SJSA1 (cell line): ENCODE measurements at places on chromosomes 1 and 21.

DNA sequence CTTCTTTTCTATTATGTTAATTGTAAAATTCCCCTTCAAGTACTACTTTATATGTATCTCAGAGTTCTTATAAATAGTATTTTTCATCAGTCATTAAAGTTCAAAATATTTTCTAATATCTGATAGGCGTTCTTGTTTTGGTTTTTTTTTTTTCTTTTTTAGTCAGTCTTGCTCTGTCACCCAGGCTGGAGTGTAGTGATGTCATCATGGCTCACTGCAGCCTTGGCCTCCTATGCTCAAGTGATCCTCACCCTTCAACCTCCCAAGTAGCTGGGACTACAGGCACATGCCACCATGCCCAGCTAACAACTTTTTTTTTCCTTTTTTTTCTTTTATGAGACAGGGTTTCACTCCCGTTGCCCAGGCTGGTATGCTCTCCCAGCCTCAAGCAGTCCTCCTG, 27.3 kb downstream of the AGMAT start:
- no peak for DNase-seq

DNA sequence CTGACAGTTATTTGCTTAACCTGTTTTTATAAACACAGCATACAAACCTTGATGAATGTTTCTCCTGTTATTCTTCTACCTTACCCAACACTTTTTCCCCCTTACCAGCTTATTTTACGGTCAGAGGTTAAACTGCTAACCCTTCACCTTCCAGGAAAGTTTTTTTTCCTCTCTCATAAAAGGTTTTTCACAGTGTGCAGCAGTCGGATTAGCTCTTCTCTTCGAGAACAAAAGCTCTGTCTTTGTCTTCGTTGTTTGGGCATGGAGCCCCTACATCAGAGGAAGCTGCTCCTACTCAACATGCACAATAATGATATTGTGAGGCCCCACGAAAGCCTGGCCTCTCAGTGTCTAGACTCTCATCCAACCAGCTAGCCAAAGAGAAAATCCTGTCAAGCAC, 42.0 kb downstream of the DENND1B start:
- no peak for DNase-seq

DNA sequence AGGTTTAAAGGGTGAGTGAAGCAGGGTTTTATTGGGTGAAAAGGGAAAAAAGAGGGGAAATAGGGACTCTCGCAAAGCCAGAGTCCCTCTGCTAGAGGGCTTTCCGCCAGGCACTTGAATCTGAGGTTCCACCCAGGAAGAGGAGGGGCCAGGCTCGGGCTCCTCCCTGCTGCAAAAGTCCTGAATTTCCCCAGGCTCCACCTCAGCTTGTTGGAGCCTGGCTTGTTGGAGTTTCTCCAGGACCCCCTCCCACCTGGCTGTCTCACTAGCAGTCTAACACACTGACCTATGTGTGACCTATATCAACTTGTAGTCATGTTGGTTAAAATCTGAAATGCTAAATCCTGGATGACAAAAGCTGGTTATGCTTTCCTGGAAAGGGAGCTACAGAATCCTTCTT, 25.5 kb downstream of the GBP2 start:
- no peak for DNase-seq

- DNase-seq = no peak
Observed at GRCh38 chr1:1908506-1908791, 6.6 kb upstream of the CALML6 start.

DNA sequence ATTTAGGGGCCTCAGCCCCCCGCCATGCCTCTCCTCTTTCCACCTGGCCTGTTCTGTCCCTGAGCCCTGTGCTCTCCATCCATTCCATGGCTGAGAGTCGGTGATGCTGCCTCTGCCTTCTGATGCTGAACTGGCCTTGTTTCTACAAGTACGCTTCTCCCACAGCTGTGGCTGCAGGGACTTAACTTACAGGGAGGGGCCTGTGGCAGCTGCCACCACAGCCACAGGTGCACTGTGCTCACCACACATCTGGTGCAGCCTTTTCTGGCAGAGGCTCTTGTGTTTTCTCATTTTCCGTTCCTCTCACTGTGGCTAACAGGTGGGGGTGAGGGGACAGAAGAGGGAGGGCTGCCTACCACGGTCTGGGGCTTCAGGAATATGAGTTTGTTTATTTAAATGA, 4.2 kb downstream of the FMO1 start:
- DNase-seq = no peak
